ENCODE measurements at places on chromosomes 11 and 22. TPM values are rescaled to one million over a fixed set of nuclear protein-coding genes. Genes with fewer than 3 reads are reported as not detected.

DNA sequence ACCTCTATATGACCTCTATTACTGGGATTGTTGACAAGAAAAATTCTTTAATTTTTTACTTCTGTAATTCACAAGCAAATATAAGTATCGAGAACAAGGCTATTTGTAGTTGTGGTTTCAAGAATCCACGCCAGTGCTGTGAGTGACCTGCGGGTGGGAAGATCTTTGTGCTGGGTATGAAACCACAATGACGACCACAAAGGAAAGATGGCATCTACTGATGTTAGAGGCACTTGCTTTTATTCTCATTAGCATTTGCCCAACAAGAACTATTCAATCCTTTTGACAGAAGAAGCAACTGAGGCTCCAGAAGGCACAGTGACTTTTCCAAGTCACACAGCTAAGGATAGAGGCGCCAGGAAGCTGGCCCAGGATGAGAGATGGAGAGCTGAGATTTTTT, 1054.9 kb downstream of the TBC1D22A start:
- no peak for DNase-seq

GRCh38 chr11:64876835-64877341, 1.5 kb downstream of the EHD1 start:
- DNase-seq: no peak

DNA sequence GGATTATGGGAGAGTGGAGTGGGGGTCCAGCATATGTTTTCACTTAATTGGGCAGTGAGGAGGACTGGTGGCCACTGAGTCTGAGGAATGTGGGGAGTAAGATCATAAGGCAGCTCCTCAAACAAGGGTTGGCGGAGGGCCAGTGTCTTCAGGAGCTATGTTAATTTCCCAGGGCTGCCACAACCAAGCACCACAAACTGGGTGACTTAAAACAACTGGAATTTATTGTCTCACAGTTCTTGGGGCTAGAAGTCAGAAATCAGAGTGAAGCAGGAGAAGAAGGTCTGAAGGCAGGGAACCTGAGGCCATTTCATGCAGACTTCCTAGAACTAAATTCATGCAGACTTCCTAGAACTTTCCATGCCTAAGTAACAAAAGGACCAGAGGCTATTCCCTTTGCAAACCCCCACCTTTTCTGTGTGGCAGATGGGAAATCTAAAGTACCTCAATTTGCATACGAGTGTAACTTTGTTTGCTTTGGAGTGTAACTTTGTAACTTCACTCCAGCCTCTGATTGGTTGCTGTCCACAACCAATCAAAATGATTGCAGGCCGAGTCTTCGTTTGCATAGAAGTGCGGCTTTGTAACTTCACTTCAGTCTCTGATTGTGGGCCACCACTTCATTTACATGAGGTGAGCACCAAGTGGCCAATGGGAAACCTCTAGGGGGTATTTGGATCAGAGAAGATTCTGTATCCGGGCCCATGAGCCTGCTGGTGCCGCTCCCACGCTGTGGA, 50.5 kb upstream of the ZBED5 start:
- DNase-seq: peak; percentile 23

- no peak for DNase-seq
Measured at GRCh38 chr11:102705626-102706025, at the start of gene MMP27. MMP27 (minus strand) TSS chr11:102705769; CDS start chr11:102705714, 55 bp downstream.

GRCh38 chr11:89736566-89736965, 26.5 kb downstream of the TRIM77 start:
- peak; percentile 30 for DNase-seq

- DNase-seq: no peak
Measured at GRCh38 chr11:44529895-44530412, 35.5 kb upstream of the CD82 start.

DNA sequence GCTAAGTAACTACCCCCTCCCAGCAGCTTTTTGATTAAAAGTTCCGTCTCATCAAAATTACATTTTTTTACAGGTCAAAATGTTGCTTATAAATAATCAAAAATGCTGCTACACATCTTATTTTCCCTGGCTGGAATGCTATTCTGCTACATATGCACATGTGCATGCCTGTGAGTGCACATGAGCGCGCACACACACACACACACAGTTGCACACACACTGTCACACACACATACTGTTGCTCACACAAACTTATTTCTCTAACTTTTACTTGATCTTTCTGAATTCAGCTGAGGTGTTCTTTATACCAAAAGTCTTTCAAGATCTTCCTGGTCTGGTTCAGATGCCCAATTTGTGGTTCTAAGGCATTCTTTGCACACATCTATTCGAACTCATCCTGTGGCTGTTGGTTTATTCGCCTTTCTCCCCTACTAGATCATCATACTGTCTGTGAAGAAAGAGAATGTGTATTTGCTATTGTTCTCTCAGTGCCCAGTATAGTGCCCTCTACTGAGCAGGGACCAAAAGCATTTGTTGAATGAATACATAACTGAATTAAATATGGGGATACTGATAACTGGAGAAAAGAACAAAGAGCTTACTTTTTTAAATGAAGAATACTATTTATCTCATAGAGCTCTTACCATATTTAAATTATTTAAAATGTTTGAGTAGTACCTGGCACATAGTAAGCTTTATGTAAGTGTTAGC, 68.1 kb upstream of the CCDC179 start:
- peak; percentile 48 for DNase-seq

DNA sequence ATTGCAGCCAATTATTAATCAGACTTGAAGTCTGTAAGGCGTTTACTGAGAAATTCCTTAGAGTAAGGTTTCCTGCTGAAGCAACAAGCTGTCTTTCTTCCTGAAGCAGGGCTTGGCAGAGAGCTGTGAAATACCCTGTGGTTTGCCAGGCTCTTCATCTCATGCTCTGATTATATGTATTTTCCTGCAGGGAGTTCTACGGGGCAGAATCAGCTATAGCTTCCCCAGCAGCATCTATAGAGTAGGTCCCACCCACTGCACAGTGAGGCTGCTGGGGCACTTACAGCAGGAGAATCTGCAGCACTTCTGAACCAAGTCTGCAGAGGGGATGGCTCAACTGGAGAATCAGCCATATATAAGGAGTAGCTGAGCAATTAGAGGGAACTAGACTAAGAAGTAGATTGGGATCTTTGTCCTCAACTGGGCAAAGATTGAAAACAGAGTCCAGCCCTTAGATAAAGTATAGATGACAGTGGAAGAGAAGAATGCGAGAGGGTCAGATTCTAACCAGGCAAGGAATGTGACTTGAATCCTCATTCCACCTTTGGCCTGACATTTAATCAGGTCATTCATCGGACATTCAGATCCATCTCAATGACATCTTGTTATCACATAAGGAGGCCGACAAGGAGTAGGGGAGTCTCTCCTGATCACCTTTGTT, 37.6 kb downstream of the CNTF start:
- no peak for DNase-seq

- no peak for DNase-seq
Measured at GRCh38 chr22:45948081-45948648, 28.8 kb downstream of the WNT7B start.

Gene TMPRSS5
- total RNA-seq: 2.0 TPM

Gene KRTAP5-3
- not detected for total RNA-seq

Gene CTSF
- total RNA-seq: 35.2 TPM

Gene FBLN1
- 10.1 TPM for total RNA-seq

Gene CSRP3
- not detected for total RNA-seq

Gene BBOX1
- total RNA-seq: not detected

Gene OR8D1
- not detected for total RNA-seq

Data from SK-MEL-5 (cell line).